ENCODE measurements at places on chromosomes 7 and 10.

GRCh38 chr10:113493195-113493594 lies 59.7 kb upstream of the HABP2 start:
- no peak for DNase-seq

DNA sequence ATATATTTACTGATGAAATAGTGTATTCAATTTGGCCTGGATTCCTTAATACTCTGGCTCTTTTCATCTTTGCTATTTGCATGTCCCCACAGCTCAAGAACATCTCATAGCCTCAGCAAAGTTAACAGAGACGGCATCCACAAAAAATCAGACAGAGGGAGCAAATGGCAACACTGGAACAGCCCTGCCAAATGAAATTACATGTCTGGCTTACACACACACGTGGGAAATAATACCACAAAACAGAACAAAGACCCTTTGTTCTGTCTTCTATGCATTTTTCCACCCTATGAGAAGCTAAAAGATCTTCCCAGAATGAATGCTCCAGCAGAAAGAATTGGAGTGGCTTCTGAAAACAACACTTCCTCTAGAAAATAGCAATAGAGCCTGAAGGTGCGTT lies 139.5 kb downstream of the ALOX5 start:
- no peak for DNase-seq

- DNase-seq = no peak
Measured at GRCh38 chr7:44547536-44548231, 6.6 kb upstream of the NPC1L1 start.

GRCh38 chr10:92692080-92692671 lies 2.4 kb downstream of the HHEX start:
- DNase-seq = no peak

GRCh38 chr10:78856421-78856820 lies 212.3 kb upstream of the ZMIZ1 start:
- peak; percentile 74 for DNase-seq

GRCh38 chr10:95214793-95215192 lies 20.8 kb downstream of the ACSM6 start:
- DNase-seq = no peak

DNA sequence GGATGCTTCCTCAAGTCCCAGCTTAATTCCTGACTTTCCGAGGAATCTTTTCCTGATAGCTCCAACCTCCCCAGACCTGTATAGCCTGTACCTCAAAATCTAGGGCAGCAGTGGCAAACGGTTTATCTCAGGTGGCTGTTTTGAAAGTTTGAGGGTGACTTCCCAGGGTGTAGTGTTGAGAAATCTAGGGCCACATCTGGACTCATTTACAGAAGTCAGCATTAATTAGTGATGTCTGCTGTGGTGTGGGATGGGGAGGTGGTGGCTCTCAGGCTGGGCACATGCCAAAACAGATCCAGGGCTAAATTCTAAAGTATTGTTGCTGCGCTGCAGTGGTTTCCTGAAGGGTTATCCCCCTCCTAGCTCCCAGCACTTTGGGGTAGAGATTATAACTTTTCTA lies 38.0 kb downstream of the UNC5B start:
- no peak for DNase-seq

DNA sequence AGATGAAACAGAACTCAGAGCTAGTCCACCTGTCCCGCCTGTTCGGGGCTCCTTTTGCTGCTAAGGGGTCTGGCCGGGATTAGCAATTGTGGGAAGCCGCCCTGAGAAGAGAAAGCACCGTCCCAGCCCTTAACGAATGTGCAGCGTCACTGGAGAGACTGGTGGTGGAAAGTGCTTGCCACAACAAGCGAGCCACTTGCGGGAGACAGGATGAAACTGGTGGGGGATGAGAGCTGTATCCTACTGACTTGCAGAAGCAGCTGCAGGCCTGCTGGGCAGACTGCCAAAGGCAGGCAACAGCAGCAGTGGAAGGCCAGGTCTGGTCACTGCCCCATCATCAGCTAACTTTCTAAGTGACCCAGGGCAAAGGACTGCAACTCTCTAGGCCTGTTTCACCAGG lies 95.4 kb downstream of the FAM53B start:
- DNase-seq = peak; percentile 74

- DNase-seq = no peak
Measured at GRCh38 chr7:150339409-150339809, 2.0 kb downstream of the RARRES2 start.

GRCh38 chr10:61643316-61643751 lies 19.4 kb upstream of the CABCOCO1 start:
- no peak for DNase-seq

DNA sequence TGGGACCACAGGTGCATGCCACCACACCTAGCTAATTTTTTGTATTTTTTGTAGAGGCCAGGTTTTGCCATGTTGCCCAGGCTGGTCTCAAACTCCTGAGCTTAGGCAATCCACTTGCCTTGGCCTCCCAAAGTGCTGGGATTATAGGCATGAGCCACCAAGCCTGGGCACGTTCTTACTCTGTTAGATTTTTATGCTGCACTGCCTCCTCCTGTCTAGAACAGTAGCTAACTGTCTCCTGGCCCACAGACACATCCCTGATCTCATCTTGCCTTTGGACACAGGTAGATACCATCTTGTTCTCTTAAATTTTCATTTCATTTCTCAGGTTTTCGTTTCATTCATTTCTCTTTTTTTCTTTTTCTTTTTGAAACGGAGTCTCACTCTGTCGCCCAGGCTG lies 41.1 kb downstream of the BLVRA start:
- no peak for DNase-seq

- no peak for DNase-seq
Measured at GRCh38 chr7:30514177-30514576, 9.5 kb upstream of the GGCT start.

DNA sequence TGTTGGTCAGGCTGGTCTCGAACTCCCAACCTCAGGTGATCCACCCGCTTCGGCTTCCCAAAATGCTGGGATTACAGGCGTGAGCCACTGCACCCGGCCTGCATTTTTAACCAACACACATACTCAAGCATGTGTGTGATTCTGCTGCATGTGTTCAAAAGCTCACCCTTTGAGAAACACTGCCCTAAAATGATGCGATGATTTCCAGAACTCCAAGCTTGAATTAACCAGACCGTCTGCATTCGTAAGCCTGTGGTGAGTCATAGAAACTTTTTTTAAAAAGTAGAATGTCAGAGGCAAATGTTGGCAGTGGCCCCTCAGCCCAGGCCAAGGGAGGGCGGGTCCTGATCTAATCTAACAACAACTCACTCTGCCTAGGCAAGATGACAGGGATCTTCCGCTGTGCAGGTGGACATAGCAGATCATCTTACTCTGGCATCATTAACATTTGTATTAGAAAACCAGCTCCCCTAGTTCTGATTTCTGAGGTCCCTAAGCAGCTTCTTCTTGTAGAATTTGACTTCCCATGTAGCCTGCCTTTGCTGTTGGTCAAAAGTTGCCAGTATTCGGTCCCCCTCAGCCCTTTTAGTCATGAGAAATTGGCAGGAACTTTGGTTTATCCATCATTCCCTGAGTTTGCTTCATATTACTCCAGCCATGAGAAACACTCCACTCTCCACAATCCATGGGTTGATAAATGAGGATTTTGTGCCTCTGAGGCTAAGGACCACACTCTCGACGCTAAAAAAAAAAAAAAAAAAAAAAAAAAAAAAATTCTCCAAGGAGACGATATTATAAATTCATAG lies 190.4 kb downstream of the SKIDA1 start:
- no peak for DNase-seq

Measured in C1 segment of cervical spinal cord (tissue), 14 donors.